ENCODE measurements at places on chromosomes 5 and 9. TPM values are rescaled to one million over a fixed set of nuclear protein-coding genes. Genes with fewer than 3 reads are reported as not detected.

DNA sequence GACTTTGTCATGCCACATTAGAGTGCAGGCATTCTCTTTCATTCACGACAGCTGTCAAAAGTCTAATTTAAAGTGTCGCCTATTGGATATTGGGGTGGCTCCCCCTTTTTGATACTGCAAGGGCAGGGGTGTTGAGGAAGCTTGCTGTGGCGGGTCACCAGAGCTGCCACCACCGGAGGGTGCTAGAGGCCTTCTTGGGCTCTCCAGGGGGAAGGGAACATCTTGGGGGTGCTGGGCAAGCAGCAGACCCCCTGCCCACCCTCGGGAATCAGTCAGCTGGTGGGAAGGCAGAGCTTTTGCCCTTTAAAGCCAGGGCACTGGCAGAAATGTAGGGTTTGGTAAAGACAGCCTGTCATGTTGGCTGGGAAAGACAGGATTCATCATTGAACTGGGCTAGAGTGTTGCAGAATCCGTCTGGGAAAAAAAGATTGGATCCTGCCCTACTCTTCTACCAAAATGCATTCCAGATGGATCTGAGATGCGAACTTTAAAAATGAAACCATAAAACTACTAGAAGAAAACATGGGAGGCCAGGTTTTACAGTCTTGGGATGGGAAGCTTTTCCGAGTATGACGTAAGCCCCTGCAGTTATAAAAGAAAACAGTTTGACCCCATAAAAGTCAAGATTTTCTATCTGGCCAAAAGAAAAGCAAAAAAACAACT is 22.3 kb downstream of the COL5A1 start:
- no peaks in the 10 kb centered on the region for H3K36me3 ChIP-seq
- no peaks in the 10 kb centered on the region for H3K27me3 ChIP-seq
- no peak overlapping the region for H3K27ac ChIP-seq
- DNase-seq = no peak
- no peak overlapping the region for H3K4me3 ChIP-seq

GRCh38 chr5:10161778-10162177 is 87.9 kb downstream of the ATPSCKMT start:
- H3K4me3 ChIP-seq = no peak overlapping the region
- no peaks in the 10 kb centered on the region for H3K4me1 ChIP-seq
- H3K27ac ChIP-seq = no peak overlapping the region
- H3K36me3 ChIP-seq = no peaks in the 10 kb centered on the region

- H3K27ac ChIP-seq = no peak overlapping the region
- H3K4me3 ChIP-seq = no peak overlapping the region
- no peaks in the 10 kb centered on the region for H3K4me1 ChIP-seq
- DNase-seq = no peak
- no peaks in the 10 kb centered on the region for H3K27me3 ChIP-seq
These were observed 174.8 kb upstream of the CLINT1 start for GRCh38 chr5:158033724-158034123.

DNA sequence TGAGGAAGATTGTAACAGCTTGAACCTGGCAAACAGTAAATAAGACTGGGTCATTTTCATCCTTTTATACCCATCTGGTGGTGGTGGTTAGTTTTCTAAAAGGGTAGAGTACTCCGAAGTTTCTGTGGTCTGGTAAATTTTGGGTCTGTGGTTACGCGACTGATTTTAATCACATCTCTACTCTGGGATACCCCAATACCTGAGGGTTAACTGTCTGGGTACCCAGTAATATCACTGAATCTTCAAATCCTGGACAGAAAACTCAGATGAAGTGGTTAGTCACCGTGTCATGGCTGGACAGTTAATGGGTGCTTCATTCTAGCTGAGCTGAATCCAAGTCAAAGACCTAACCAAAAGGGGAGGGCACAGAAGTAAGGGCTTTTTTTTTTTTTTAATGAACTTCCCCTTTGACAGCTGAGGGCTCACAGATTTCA is 474.2 kb downstream of the GADD45G start:
- no peak for DNase-seq
- H3K4me3 ChIP-seq = no peak overlapping the region
- no peaks in the 10 kb centered on the region for H3K4me1 ChIP-seq
- no peaks in the 10 kb centered on the region for H3K27me3 ChIP-seq
- no peaks in the 10 kb centered on the region for H3K36me3 ChIP-seq

GRCh38 chr5:14246350-14247053 is 103.4 kb downstream of the TRIO start:
- no peaks in the 10 kb centered on the region for H3K36me3 ChIP-seq
- DNase-seq = no peak
- H3K27me3 ChIP-seq = no peaks in the 10 kb centered on the region
- H3K27ac ChIP-seq = no peak overlapping the region
- H3K4me3 ChIP-seq = no peak overlapping the region

DNA sequence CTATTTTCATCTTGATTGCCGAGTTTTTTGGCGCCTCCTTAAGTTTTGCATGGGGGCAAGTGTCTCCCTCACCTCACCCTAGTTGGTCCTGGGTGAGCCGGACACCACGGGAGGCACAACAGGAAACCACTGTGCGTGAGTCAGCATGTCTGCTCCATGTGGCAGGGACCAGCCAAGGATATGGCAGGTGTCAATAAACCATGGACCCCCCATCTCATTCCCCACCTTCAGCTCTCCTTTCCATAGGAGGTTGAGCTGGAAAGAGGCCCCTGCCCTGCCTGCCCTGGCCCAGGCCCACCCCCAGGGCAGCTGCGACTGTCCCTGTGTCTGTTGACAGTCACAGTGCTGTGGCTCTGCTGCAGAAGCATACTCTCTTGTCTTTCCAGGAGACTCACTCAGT is 3.1 kb downstream of the SPACA9 start:
- peaks cover 26% of the 10 kb centered on the region for H3K4me1 ChIP-seq
- no peaks in the 10 kb centered on the region for H3K27me3 ChIP-seq
- no peak overlapping the region for H3K27ac ChIP-seq
- peak; percentile 69 for DNase-seq
- no peak overlapping the region for H3K4me3 ChIP-seq

DNA sequence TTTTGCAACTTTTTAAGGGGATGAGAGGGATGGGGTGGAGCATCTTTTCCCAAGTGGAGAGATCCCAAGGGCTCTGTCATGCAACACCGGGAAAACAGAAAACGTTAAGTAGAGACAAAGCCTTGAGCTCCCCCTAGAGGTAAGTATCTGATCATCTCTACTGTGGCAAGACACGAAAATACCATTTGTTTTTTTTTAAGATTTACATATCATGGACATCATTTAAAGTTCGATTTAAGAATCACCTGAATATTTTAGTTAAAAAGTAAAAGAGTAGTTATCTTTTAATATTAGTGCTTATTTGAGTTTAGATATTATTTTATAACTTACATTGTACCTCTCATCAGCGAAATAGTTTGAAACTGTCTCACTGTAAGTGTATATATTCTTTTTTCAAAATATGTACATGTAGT is 200.4 kb downstream of the LRRC70 start:
- no peak for DNase-seq
- H3K4me3 ChIP-seq = no peak overlapping the region
- no peak overlapping the region for H3K27ac ChIP-seq
- no peaks in the 10 kb centered on the region for H3K36me3 ChIP-seq
- no peaks in the 10 kb centered on the region for H3K4me1 ChIP-seq

DNA sequence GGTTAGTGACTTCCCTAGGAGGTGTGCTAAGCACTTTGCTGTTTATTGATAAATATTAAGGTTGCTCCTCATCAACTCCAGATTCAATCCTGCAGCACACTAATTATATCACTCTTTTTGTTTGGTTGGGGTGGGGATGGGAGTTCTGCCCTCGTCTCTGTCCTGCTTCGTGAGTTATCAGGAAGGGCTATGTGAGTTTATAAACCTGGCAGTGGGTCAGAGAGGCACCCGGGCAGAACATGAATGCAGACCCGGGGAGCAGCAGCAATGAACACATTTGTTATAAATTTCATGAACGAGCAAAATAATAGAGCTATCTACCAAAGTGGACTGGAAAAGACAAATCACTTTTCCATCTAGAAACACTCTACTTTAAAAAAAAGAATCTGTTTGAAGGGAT is 125.5 kb upstream of the WWC1 start:
- no peak for DNase-seq
- H3K4me1 ChIP-seq = no peaks in the 10 kb centered on the region
- H3K36me3 ChIP-seq = no peaks in the 10 kb centered on the region
- no peak overlapping the region for H3K4me3 ChIP-seq
- no peaks in the 10 kb centered on the region for H3K27me3 ChIP-seq

DNA sequence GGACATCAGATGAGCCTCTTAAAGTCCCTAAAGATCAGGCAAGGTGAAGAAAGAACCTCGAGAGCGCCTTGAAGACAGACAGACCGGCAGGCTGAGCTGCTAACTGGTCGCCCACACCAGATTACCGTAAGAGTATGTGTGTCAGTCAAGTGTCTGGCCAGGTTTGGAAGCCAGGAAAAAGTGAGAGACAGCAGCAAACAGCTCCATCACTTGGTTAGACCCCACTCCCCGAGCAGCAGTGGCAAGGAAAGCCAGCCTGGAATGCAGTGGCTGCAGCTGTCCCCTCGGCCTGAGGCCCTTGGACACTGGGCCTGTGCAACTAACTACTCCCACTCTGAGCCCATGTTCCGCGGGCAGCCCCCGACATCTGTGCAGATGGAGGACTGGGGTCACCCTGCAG is 214.1 kb downstream of the DIRAS2 start:
- H3K36me3 ChIP-seq = no peaks in the 10 kb centered on the region
- no peaks in the 10 kb centered on the region for H3K4me1 ChIP-seq
- H3K27ac ChIP-seq = no peak overlapping the region
- H3K27me3 ChIP-seq = peaks cover 4% of the 10 kb centered on the region

DNA sequence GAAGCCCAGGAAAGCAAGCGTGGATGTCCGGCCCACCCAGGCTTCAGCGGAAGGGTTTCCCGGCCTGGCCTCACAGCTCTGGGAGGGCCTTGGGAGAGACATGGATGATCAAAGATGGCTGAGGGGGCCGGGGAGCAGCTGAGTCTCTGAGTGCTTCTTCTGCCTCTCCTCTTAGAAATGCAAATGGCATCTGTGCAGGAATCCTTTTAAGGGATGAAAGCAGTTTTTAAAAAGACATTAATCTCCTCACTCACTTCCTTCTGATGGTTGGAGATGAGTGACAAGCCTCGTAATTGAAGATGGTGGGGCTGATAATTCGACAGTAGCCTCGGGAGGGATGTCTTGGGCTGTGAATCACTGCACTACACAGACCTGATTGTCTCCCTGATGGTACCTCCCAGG is 24.3 kb upstream of the PITX1 start:
- H3K4me1 ChIP-seq = no peaks in the 10 kb centered on the region
- H3K27me3 ChIP-seq = no peaks in the 10 kb centered on the region
- no peak overlapping the region for H3K27ac ChIP-seq
- DNase-seq = peak; percentile 34

The CYSRT1 gene
- not detected for total RNA-seq

The GDA gene
- total RNA-seq = 0.19 TPM

The EPB41L4A gene
- total RNA-seq = 11.2 TPM

The PDE8B gene
- total RNA-seq = 1.6 TPM

The TSSK1B gene
- total RNA-seq = not detected

The TMEM232 gene
- total RNA-seq = 3.4 TPM

The SMIM33 gene
- not detected for total RNA-seq

The FAM221B gene
- total RNA-seq = not detected

The SMIM23 gene
- total RNA-seq = not detected

The UBE2D2 gene
- total RNA-seq = 91.5 TPM

All from spleen (tissue), 13 donors.